Large intestine (tissue), 12 donors: ENCODE measurements at places on chromosomes 13 and 19.
A peak's percentile ranks its signal among the peaks of the same experiment; 100 is the strongest.

GRCh38 chr19:38394488-38394887 lies 6.0 kb downstream of the SPRED3 start:
- peaks cover 60% of the 10 kb centered on the region for H3K27me3 ChIP-seq
- H3K4me3 ChIP-seq = peak overlapping the region; percentile 25
- H3K27ac ChIP-seq = peak overlapping the region; percentile 41
- no peaks in the 10 kb centered on the region for H3K36me3 ChIP-seq
- peaks cover 21% of the 10 kb centered on the region for H3K4me1 ChIP-seq

- DNase-seq = no peak
- H3K4me1 ChIP-seq = peaks cover 36% of the 10 kb centered on the region
- H3K36me3 ChIP-seq = no peaks in the 10 kb centered on the region
- no peaks in the 10 kb centered on the region for H3K27me3 ChIP-seq
- H3K4me3 ChIP-seq = no peak overlapping the region
Measured at GRCh38 chr13:114114006-114114640, 18.3 kb downstream of the RASA3 start.

DNA sequence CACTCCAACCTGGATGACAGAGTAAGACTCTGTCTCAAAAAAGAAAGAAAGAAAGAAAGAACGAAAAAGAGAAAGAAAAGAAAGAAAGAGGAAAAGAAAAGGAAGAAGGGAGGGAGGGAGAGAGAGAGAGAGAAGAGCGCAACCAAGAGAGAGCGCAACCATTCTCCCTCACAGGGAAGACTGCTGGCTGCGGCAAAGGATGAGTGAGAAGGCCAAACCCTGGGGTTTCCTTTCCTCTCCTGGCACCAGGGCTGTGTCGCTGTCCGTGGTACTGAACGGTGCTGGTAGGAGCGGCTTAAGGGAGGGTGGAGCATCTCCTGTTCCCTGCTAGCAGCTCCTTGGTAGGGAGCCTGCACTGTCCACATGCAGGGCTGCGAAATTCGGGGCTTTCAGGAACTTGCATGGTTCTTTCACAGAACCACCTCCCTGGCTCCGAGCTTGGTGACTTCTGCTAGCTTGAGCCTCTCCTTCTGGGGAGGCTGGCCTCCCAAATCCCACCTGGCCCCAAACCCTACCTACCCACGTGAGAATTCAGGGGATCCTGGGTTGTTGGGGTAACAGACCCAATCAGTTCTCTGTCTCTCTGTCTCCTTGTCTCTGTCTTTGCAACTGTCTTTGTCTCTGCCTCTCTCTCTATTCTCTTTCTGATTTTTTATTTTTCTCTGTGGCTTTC lies 51.1 kb upstream of the ZNRF4 start:
- no peaks in the 10 kb centered on the region for H3K36me3 ChIP-seq
- H3K27ac ChIP-seq = no peak overlapping the region
- no peaks in the 10 kb centered on the region for H3K27me3 ChIP-seq
- DNase-seq = peak; percentile 63
- H3K4me3 ChIP-seq = no peak overlapping the region
- H3K4me1 ChIP-seq = no peaks in the 10 kb centered on the region

- H3K27ac ChIP-seq = no peak overlapping the region
- DNase-seq = no peak
- H3K36me3 ChIP-seq = no peaks in the 10 kb centered on the region
Measured at GRCh38 chr13:58085819-58086218, 454.3 kb downstream of the PCDH17 start.

GRCh38 chr19:18725841-18726770 lies 42.6 kb downstream of the CRTC1 start:
- H3K27me3 ChIP-seq = no peaks in the 10 kb centered on the region
- H3K4me3 ChIP-seq = no peak overlapping the region
- H3K4me1 ChIP-seq = peaks cover 8% of the 10 kb centered on the region
- H3K36me3 ChIP-seq = peaks cover 4% of the 10 kb centered on the region
- H3K27ac ChIP-seq = no peak overlapping the region
- DNase-seq = no peak
